ENCODE measurements at places on chromosomes 11 and 22.

DNA sequence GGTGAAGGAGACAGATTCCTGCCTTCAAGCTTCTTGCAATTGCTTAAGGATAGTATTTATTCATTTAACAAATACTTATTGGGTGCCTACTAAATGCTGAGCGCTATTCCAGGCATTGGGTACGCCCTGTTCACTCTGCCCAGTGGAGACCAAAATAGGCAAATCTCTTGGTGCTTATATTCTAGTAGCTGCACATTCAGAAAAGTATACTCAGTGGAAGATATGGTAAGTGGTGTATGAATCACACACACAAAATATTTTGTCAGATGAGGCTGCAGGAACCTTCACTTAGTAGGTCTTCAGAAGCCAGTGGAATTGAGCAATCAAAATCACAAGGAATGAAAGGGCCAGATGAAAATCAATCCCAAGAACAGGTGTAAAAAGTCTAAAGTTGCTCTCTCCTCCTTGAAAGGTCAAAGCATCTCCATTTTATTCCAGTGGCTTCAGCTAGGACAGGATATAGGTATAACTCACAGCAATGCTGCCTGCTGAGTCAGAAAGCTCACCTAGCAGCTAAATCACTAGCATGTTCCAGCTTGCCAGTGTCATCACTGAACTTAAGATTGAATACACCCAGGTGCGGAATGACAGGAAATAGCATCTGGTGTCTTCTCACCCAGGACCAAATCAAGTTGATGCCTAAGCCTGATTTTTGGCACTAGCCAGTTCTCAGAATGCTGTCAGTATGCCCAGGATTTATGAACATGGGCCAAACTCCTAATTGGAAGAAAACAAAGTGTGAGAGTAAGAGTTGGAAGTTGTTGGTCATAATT lies 83.9 kb downstream of the AMOTL1 start:
- peak; percentile 9 for DNase-seq

GRCh38 chr11:25565846-25566245 lies 766.1 kb upstream of the ANO3 start:
- no peak for DNase-seq

DNA sequence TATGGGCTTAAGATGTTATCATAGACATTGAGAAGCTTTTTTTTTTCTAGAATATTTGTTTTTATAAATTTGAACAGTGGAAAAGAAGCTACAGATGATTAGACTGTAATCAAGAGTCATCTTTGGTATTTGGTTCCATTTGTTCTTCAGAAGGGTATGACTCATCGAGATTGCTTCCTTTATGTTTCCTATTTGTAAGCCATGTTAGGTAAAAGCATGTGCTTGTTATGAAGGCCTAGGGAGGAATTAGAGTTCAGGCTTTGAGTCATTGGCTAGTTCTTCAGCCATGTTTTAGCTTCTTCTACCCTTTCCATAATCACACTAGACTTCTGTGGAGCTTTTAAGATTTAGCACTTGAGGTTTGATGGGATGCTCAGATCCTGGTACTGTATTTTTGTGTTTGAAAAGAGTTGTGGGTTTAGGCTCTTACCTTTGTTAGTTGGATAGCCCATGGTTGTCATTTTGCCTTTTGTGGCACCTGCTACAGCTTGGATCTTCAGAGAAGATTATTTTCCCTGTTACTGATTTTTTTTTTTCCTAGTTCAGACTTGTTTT lies 44.3 kb downstream of the POLD3 start:
- DNase-seq = no peak

DNA sequence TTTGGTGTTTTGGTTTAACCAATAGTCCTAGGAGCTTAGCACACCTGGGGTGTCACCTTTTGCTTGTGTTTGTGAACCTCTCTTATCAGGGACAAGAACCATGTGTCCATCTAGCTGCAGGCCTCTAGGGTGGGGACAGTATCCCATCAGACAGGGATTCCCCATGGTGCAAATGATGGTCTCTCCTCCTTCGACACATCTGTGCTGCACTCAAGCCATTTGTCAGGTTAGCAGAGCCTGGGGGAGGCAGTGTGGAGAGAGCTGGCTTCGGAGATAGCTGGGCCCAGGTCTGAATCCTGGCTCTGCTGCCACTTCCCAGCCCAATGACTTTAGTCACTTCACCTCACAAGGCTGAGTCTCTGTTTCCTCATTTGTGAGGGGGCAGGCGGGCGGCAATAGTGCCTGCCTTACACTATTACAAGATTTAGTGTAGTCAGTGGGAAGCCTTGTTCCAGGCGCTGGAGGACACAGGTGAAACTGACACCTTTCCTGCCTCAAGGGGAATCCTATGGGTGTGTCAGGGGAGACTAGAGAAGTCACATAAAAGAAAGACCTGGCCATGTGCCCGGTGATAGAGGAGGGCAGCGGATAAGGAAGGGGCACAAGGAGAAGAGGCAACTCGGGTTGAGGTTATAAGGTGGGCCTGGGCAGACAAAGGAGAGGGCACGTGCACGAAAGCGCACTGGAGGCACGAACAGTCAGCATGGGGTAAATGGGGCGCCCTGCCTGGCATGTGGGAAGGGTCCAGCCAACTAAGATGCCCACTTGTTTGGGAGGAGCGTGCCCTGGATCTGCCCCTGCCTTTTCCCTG lies 12.6 kb downstream of the KLHL35 start:
- peak; percentile 36 for DNase-seq

GRCh38 chr11:61742391-61742790 lies 10.0 kb upstream of the MYRF start:
- DNase-seq = no peak

DNA sequence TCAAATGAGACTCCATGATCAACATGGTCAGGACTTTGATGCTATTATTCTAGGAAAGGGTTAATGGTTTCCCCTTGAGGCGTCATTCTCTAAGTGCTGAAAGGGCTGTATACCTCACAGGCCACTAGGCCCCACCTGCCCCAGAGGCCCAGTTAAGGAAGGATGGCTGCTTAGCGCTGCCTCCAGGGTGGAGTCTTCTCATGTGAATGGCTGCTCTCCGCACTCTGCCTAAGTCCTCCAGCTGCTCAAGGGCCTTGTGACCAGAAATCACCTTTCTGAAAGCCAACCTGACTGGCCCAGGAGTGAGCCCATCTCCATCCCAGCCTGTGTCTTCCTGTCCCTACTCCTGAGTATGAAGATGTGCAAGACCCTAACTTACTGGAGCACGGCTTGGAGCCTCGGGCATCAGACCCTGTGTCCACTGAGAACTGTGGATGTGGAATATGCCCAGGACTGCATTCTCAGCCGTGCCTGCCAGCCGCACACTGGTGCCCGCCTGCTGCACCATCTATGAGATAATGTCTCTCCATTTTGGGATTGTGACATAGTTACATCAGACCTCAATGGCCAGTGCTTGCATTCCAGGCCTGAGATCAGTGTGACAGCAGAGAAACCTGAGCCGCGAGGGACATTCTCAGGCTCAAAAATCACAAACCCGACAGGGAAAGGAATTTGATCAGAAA lies 51.0 kb downstream of the SNX19 start:
- DNase-seq = no peak

GRCh38 chr11:30705913-30706675 lies 119.9 kb upstream of the MPPED2 start:
- DNase-seq = no peak

- no peak for DNase-seq
These were observed 44.1 kb upstream of the SEZ6L start for GRCh38 chr22:26124991-26125725.

DNA sequence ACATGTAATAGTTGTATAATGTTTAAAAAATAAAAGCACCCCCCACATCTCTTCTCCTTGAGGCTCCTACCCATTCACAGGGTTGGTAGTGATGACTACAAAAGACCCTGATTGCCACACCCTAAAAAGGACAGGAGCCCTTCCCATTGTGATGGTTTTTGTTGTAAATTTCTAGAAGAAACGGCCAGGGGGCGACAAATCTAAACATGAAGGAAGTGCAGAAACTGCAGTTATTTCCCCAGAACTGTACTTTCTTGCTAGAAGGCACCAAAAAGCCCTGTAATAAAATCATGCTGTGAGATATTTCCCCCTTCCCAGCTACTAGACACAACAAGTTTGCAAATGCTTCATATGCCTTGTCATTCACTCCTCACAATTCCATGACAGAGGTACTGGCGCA lies 10.8 kb downstream of the PRR5L start:
- no peak for DNase-seq

DNA sequence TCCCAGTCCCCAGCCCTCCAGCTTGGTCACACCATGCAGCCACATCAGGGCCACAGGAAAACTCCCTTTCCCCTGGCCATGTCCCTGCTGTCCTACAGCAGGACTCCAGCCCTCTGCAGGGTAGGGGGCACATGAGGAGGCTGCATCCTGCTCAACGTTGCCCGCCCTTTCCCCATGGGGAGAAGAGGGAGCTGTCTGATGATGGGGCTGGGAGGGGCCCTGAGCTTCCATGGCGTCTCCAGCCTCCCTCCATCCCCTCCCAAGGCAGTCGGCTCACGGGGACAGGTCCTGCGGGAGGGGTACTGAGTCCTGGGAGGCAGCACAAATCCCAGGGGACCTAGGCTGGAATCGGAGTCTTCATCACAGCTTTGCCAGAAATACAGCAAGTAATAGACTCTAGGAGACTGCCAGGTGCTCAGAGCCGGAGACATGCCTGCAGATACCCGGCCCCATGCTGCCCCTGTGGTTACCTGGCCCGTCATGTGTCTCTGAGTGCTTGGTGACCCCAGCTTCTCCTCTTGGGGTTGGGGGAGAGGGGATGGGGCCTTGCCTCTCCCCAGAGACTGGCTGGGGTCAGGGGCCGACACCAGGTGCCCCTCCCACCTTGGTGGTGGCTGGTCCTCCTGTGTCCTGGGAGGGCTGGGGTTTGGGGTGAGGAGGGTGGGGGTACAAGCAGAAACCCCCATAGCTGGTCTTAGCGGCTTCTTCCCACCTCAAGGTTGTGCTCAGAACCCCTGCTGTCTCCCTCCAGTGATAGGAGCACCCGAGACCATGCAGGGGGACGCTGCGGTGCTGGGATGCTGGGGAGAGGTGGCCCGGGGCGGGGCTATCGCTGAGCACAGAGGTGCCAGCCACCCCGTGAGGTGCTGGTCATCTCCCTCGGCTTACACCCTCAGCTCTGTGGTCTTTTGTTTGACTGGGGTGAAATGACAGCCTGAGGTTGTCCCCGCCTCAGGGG lies 2.3 kb downstream of the MRGPRE start:
- DNase-seq = no peak

DNA sequence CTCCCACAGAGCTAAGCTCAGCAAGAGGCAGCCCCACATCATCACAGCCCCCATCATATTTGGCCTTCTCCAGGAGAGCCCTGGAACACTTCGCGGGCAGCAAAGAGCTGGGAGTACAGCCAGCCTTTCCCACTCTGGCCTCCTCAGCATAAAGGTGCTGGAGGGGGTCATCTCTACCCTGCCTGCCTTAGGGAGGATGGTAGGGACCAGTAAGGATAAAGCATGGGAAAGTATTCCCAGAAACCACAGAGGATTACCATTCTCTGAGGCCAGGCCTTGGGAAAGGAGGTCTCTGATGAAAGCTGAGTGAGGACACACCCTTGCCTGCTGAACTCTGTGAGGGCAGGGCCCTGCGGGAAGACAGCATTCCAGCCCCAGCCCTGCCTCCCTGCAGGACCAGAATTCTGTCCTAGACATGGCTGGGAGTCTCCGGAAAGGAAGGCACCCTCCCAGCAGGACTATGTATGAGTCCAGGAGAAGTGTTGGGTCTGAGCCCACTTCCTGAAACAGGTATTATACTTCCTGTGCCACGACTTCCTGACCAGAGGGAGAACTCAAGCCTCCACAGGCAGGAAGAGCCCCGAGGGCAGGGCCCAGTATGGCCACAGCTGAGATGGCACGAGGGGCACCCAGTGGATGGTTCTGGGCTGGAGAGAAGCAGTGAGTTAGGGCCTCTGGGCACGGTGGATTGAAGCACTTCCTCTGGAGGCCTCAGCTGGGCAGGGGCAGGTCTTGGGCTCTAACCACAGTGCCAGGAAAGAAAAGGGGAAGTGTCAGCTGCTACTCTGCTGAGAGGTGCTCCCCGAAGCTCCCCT lies 12.9 kb upstream of the CASTOR1 start:
- DNase-seq = no peak

GRCh38 chr11:128582496-128583366 lies 4.6 kb downstream of the ETS1 start:
- DNase-seq = peak; percentile 74

GRCh38 chr11:79860336-79860735 lies 419.5 kb upstream of the TENM4 start:
- no peak for DNase-seq

- DNase-seq = no peak
These were observed 19.1 kb downstream of the LRP5 start for GRCh38 chr11:68331338-68331947.

- DNase-seq = no peak
These were observed 15.5 kb downstream of the C11orf91 start for GRCh38 chr11:33685082-33685481.

- no peak for DNase-seq
These were observed 94.6 kb upstream of the RCN1 start for GRCh38 chr11:31996159-31996881.

- DNase-seq = no peak
These were observed 20.8 kb downstream of the KRTAP5-6 start for GRCh38 chr11:1717745-1718144.

- DNase-seq = no peak
These were observed 23.6 kb upstream of the DKK3 start for GRCh38 chr11:12031856-12032544.

DNA sequence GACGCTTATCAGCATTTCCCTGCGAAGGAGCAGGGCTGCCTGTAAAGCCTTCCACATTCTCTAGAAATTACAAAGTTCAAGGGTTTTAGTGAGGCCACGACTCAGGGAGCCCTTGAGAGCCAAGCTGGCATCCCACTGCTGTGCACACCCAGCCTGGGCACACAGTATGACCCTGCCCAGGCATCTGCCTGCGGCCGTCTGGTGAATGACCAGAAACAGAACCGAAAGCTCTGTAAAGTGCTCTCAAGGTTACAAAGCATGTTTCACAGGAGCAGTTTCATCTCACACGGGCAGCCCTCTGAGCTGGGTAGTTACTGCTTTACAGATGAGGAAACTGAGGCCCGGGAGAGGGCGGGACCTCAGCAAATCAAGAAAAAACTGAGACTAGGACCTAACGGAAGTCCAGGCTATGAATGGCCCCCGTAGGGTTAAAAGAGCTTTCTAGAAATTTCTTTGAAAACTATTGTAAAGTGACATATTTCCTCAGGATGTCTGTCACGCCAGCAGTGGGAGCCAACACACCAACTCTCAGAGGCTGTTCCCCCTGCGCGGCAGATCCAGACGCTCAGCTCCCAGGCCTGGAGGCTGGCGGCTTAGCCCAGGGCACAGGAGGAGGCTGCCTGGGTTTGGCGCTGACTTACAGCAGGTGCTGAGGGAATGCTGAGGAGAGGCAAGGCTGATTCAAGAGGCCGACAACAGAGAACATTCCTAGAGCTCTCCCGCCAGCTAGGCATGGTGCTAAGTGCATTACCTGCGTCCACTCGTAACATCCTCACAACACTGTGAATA lies 7.7 kb upstream of the TCF20 start:
- no peak for DNase-seq

GRCh38 chr11:66478729-66479393 lies 1.4 kb upstream of the DPP3 start:
- DNase-seq = no peak
